ENCODE measurements at places on chromosomes 2 and 18. TPM values are rescaled to one million over a fixed set of nuclear protein-coding genes. Genes with fewer than 3 reads are reported as not detected.

DNA sequence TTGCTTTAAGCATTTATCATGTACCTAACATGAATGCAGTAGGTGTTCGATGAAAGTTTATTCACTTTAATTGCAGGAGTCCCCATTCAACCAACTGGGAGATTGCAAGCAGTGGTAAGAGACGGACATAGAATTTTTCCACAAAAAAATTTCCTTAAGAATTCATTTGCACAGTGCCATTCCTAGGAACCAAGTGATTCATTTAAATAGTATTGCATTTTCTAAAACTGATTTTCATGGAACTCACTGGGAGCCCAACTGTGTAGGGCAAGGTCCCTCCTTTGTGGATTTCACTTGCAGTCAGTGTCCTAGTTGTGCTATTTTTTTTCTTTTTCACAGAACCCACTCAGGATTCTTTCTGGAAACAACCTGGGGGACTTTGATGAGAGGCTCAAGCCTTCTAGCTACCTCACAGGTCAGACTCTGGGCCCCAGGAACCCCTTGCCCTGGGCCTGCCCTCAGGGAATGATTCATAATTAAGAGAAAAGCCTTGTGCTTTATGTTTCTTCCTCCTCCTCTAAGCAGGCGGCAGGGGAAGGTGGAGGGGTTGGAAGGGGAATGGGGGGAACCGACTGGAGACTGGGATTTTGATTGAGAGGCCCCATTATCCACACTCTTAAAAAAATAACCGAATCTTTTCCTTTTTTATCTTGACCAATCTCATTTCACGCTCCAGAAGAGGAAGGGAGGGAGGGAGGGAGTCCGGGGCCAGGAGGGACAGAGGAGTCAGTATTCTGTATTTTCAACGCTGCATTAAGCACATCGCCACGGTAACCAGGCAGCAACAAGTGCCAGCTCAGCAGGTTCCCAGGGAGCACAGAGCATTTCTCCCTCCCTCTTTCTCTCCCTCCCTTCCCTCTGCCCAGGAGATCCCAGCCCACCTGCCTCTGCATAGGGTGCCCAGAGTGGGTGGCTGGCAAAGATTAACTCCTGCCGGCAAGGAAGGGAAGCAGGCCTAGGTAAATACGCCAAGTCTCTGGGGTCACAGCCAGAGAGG lies 51.8 kb downstream of the PSD4 start:
- DNase-seq: no peak

GRCh38 chr2:205169464-205169863 lies 512.8 kb upstream of the NRP2 start:
- DNase-seq: no peak

GRCh38 chr2:180516232-180516631 lies 464.2 kb upstream of the UBE2E3 start:
- no peak for DNase-seq

GRCh38 chr2:67782443-67782842 lies 280.4 kb downstream of the C1D start:
- no peak for DNase-seq

GRCh38 chr2:27627963-27628766 lies 647 bp downstream of the CCDC121 start:
- DNase-seq: no peak

DNA sequence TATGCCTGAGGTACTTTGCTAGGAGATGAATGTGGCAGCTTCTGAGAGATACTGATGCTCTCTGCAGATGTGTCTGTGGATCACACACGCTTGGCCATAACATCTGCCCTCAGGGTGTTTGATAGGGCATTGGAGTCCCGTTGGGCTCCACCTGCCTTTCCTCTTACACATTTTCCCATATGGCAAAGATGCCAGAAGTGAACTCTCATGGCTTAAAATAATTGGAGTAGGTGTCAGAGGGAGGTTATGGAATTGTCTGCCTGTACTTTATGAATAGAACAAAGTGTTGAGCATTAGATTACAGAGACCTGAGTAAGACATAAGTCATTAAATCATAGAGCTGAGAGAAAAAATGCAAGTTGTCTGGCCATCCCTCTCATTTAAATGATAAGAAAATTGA lies 75.3 kb upstream of the PNPT1 start:
- DNase-seq: no peak

Gene RUFY4
- 0.77 TPM for total RNA-seq

DNA sequence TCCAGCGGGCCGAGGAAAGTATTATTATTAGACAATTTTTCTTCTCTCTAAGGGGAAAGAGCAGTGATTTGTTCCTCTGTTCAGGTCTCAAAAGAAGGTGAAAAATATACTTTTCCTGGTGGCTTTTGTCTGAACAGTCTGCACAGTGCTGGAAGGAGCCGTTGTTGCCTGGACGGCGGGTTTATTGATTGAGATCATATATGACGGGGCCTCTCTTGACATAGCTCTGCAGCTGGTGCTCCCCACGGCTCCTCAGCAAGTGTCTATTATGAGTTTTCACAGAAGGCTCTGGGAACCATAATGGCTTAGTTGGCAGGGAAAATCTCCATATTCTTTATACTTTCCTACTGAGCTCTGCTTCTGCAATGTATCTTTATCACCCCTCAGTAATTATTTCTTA lies 42.9 kb downstream of the FSHR start:
- DNase-seq: no peak

DNA sequence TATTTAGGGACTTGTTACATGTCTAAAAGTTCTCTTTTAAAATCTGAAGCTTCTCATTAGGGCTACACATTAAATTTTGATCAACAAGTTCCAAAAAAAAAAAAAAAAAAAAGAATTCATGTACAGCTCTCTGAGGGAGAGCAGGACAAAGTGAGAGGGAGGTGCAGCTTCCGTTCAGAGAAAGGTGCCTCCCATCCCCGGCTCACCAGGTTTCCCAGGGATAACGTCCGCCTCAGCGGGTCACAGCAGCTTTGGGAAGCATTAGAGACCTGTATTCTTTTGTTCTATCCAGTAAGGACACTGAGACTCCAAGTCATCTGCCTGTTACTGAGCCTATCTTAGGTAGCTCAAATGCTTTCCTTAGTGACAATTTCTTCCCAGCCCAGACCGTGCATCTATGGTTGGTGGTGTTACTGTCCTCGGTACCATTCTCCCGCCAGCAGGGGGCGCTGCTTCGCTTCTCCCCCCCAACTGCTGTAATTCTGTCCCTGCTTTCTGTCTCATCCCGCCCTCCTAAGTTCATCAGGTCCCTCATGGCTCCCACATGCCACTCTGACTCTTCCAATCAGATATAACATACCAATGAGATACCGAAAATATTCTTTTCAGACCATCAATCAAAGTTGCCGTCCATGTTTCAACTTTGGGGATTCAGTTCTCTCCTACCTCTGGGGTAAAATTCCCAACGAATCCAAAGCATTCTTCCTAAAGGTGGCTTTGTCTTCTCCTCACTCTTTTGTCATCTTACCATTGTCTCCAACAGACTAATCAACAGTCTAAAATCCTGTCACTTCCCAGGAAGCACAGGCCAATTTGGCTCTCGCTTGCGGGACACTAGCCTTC lies 466.5 kb downstream of the METTL4 start:
- peak; percentile 9 for DNase-seq

DNA sequence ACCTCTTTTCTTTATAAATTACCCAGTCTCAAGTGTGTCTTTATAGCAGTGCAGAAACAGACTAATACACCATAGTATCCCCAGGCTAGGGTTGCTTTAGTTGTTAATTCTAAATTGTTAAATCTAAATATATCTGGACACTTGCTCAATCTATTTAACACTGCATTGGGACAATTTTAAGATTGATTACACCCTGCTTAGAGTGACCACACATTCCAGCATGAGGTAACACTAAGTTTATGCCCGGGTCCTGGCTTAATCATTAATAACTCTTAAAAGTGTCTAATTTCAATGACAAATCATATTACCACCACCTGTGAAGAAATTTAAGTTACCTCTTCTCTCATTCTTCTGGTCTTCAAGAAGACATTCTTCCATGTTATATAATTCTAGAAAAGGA lies 131.4 kb downstream of the ZNF385B start:
- no peak for DNase-seq

DNA sequence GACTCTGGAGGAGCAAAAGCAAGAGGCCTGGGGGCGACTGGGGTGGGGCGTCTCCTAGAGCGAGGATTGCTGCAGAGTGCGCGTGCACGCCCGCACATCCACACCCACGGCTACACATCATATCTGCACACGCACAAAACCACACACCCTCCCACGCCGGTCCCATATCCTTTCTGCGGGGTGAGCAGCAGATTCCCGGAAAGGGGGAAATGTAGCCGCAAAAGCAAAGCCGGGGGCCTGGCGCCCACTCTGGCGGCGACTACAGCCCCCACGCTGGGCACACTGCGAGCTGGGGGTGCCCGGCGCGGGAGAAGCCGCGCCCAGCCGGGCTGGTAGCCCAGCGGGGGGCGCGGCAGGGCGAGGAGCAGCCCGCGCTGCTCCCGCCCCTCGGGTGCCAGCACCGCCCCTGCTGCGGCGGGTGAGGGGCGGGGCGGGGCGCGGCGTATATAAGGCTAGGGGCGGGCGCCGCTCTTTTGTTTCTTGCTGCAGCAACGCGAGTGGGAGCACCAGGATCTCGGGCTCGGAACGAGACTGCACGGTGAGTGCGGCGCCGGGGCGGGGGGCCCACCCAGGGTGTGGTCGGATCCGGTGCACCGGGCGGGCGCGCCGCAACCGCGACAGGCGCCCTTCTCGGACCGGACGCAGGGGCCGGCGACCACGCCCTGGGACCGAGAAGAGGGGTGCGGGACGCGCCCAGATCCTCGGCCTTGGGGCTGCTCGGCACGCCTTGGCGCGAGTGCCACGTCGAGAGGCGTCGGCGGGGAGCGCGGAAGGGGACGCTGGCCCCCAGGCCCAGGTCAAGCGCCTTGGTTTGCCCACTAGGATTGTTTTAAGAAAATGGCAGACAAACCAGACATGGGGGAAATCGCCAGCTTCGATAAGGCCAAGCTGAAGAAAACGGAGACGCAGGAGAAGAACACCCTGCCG lies at the start of gene TMSB10:
Gene TMSB10 (plus strand): TSS at position 476 of the 927 bp plus-strand sequence.
- peak; percentile 91 for DNase-seq

DNA sequence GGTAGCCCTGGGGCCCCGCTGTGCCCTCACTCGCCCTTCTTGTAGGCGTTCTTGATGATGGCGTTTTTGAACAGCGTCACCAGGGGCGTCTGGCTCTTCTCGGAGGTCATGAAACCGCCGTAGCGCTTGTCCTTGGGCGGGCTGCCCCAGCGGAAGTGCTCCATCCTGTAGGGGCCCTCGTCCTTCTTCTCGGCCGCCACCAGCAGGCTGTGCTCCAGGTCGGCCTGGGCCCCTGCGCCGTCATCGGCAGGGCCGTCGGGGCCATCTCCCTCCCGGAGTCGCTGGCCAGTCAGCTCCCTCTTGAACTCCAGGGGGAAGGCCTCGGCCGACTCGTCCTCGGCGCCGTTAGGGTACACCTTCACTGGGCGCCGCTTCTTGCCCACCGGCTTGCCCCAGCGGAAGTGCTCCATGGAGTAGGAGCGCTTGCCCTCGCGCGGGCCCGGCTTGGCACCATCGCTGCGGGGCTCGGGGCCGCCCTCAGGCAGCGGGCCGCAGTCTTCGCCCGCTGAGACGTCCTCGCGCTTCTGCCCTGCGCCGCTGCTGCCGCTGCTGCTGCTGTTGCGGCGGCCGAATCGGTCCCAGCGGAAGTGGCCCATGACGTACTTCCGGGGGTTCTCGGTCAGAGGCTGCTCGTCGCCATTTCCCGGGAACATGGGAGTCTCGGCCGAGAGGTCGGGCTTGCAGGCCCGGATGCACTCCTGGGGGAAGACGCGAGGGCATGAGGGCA lies 7.2 kb downstream of the POMC start:
- peak; percentile 12 for DNase-seq

Gene IL36G
- not detected for total RNA-seq

- DNase-seq: no peak
Observed at GRCh38 chr18:48852292-48852691, 98.5 kb downstream of the SMAD7 start.

GRCh38 chr2:12515871-12516270 lies 200.9 kb upstream of the TRIB2 start:
- no peak for DNase-seq

Gene C2orf78
- not detected for total RNA-seq

DNA sequence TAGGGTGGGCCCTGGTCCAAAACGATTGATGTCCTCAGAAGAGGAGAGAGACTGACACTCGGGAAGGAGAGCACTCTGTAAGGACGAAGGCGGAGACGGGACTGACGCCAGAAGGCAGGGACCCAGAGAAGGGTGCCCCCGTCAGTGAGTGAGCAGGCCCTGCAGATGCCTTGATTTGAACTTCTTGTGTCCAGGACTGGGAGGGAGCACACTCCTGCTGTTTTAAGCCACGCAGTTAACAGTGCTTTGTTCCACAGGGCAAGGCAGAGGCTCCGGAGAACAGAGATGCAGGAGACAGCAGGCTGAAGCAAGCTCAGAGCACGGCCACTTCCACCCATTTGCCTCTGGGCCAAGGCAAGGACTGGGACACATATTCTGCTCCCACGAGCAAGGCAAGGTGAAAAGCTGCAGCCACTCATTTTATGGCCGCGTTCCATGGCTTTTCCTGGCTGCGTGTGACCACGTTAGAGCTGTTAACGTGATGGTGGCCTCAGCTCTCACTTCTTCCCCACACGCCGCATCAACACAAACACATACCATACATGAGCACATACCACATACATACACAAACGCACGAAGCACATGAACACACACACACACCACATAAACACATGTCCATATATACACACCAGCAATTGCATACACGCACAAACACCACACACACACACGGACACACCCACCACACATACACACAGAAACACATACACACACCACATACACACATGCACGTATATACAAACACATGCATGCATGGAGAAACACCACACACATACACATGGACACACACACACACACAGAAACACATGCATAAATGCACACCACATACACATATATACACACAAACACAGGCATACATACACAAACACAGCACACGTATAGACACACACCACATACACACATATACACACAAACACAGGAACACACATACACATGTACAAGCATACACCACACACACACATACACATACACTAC lies 521.0 kb upstream of the MYT1L start:
- DNase-seq: no peak

Gene DLX1
- total RNA-seq: not detected

Gene TMEM169
- total RNA-seq: 1.6 TPM

GRCh38 chr2:137302957-137303356 lies 537.6 kb downstream of the THSD7B start:
- no peak for DNase-seq

DNA sequence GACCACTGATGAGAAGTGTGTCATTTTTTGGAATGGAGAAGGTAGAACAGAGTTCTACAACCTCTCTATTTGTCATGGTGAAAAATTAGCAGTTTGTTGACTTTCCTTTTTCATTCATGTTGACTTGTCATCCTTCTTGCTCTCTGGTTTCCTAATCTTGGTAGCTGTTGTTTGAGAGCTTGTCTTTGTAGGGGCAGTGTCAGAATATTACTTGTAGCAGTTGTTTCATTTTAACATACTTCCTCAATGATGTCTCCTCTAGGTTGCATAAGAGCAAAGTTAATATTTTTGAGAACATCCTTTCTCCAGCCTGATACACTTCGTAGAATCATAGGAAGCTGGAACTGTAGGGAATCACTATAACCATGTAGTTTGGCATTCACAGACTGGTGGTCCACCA lies 368.2 kb upstream of the FANCL start:
- no peak for DNase-seq

All from T-helper 17 cell (primary cell).